ENCODE measurements at places on chromosomes 6 and 20. TPM values are rescaled to one million over a fixed set of nuclear protein-coding genes. Genes with fewer than 3 reads are reported as not detected.

Gene TCEA2
- 26.0 TPM for total RNA-seq

Gene HSPA1A
- 234 TPM for total RNA-seq

Gene GPX6
- not detected for total RNA-seq

Gene TCP11
- total RNA-seq, result not detected

Gene CNR1
- total RNA-seq, result 1.9 TPM

Gene MDFI
- total RNA-seq, result 0.67 TPM

Gene PNLDC1
- 0.08 TPM for total RNA-seq

Gene SAMD3
- total RNA-seq, result not detected

Gene KHDRBS2
- total RNA-seq, result not detected
